Central memory CD8-positive, alpha-beta T cell (primary cell): ENCODE measurements at places on chromosomes 2 and 18.

DNA sequence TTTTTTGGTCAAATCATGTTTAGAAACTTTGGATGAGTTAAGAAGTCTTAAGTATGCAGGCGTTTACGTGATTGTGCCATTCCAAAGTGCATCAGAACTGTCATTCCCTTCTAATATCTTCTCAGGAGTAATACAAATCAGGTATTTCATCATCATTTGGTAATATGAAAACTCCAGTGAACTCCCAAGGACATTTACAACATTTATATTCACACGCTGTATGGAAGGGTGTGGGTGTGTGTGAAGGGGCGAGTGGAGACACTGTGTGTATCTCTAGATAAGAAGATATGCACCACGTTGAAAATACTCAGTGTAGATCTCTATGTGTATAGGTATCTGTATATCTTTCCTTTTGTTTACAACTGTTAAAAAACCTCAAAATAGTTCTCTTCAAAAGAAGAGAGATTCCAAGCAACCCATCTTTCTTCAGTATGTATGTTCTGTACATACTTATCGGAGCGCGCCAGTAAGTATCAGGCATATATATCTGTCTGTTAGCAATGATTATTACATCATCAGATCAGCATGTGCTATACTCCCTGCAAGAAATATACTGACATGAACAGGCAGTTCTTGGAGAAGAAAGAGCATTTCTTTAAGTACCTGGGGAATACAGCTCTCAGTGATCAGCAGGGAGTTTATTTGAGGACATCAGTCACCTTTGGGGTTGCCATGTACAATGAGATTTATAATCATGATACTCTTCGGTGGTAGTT, 29.3 kb downstream of the COX7A2L start:
- DNase-seq, result no peak

DNA sequence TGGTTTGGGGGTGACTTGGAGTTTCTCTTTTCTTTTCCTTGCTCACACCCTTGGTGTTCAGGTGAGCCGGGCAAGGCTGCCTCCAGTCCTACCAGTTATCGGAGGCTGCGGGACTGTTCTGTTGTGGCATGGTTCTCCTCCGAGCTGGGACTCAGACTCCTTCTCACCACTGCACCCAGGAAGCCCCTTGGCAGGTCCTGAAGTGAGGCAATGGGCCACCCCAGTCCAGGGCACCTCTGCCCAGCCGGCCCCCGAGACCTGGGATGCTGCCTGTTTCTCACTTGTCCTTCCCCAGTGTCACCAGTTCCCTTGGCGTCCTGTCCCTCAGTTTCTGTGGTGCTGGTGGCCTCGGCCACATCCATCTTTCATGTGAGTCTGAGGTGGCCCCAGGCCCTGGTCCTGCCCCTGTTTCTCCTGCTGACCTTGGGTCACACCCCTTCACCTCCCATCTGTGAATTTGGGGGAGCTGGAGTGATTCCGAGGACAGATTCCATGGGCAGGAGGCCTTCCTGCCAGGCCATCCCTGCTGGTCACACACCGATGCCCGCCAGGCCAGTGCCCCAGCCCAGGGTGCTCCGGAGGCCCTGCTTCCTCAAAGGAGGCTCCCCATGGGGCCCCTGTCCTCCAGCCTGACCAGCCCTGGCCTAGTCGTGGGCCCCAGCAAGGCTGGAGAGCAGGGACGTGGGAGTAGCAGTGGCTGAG, 6.6 kb upstream of the KLHL30 start:
- no peak for DNase-seq

DNA sequence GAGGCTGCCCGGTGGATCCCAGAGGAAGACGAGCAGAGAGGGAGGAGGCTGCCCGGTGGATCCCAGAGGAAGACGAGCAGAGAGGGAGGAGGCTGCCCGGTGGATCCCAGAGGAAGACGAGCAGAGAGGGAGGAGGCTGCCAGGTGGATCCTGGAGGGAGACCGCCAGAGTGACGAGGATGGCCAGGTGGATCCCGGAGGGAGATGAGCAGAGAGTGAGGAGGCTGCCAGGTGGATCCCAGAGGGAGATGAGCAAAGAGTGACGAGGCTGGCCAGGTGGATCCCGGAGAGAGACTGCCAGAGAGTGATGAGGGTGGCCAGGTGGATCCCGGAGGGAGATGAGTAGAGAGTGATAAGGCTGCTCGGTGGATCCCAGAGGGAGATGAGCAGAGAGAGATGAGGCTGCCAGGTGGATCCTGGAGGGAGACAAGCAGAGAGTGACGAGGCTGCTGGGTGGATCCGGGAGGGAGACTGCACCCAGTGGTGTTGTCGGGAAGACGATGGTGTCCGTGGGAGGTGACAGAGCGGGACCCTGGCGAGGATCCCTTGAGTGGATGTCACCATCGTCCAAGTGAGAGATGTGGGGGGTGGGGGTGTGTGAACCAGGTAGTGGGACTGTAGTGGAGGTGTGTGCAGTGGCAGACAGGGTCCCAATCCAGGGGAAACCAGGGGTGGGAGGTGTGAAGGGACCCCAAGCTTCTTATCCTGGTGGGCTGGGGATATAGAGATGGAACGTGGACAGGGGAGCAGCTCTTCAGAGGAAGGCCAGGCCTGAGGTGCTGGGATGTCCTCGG, 22.3 kb downstream of the DCDC2C start:
- no peak for DNase-seq

- DNase-seq, result no peak
Observed at GRCh38 chr2:201127152-201127511, 11.2 kb downstream of the CFLAR start.

DNA sequence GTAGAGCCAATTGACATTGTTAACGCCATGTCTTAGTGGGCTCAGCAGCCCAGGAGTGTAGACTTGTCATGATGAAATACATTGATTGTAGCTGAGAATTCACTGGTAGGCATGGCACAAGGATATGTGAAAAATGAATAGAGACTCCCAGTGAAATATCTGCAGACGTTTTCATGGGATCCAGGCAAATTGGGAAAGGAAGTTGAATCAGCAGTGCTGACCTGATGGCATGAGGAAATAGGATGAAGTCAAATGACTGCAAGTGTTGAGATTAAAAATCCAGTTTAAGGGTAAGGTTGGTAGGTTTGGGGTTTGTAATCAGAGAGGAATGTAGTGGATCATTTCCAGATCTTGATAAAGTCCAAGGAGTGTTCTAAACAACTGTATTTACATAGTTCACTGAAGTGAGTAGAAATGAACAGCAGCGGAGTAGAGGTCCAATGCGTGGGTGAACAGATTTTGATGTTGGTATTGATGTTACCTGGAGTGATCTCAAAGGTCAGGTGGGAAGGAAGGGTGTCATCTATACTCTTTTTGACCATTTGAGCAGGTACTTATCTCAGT, 24.6 kb downstream of the INSIG2 start:
- DNase-seq, result no peak

GRCh38 chr2:192146069-192147015, 48.4 kb downstream of the TMEFF2 start:
- DNase-seq, result no peak

- DNase-seq, result no peak
Observed at GRCh38 chr18:45841060-45841764, 15.7 kb downstream of the SIGLEC15 start.

- DNase-seq, result no peak
Observed at GRCh38 chr18:49690312-49690711, 123.0 kb downstream of the ACAA2 start.

DNA sequence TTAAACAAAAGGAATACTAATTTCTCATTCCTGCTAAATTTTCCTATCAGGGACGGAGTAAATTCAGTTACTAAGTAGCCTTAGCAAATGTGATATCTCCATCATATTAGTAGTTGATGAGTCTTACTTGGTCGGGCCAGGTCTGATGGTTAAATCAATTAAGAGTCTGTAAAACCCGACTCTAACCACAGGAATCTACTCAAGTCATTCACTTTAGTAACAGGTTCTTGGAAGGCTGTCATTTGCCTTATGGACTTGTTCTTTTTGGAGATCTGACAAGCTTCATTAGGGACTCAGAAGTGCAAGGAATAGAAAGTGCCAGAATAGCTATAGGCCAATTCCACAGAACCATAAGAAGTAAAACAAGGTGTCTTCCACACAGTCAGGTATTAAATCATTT, 119.0 kb downstream of the GCA start:
- DNase-seq, result no peak
